Activated T-helper 1 cell treated with anti-CD3 and anti-CD28 coated beads, Interleukin-12 subunit alpha, Interleukin-12 subunit beta, Interleukin-2, Interleukin-4 antibody, amounts not matched to agents 30 ng/mL and 10 ng/mL and 1 ng/mL, durations not matched to agents 14 hours and 24 hours and 36 hours (primary cell): ENCODE measurements at places on chromosomes 16 and 17.

GRCh38 chr17:65662196-65662595, 100.7 kb upstream of the AXIN2 start:
- DNase-seq, result no peak
- no peak overlapping the region for H3K4me3 ChIP-seq
- H3K27ac ChIP-seq, result no peak overlapping the region
- H3K4me1 ChIP-seq, result no peaks in the 10 kb centered on the region
- H3K36me3 ChIP-seq, result no peaks in the 10 kb centered on the region

DNA sequence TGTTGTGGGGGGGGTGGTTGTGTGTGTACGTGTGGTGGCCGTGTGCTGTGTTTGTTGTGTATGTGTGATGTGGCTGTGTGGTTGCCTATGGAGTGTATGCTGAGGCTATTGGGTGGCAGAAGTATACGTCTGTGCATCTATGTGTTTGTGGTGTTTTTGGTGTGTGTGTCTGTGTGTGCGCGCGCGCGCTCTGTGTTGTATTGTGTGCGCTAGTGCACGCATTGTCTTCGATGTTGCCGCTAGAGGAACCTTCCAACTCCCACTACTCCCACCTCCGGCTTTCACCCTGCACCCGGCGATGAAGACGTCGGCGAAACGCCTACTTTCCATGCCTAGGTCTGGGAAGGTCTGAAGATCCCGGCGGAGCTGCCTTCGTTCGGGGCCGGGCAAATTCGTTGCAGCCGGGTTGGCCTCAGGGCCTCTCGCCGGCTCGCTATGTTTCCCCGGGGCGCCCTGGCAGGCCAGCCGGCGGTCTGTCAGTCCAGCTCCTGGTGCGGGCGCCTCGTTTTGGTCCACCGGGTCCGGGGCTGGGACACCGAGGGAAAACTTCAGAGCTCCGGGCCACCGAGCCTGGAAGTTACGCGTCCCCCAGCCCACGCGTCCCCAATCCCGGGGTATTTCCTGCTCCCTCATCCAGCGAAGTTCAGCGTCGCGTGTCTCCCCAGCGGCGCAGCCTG, 5.2 kb upstream of the DLX4 start:
- H3K27me3 ChIP-seq, result peaks cover 65% of the 10 kb centered on the region
- no peak for DNase-seq
- peaks cover 17% of the 10 kb centered on the region for H3K4me1 ChIP-seq
- peak overlapping the region; percentile 70 for H3K27ac ChIP-seq
- peak overlapping the region; percentile 11 for H3K4me3 ChIP-seq

DNA sequence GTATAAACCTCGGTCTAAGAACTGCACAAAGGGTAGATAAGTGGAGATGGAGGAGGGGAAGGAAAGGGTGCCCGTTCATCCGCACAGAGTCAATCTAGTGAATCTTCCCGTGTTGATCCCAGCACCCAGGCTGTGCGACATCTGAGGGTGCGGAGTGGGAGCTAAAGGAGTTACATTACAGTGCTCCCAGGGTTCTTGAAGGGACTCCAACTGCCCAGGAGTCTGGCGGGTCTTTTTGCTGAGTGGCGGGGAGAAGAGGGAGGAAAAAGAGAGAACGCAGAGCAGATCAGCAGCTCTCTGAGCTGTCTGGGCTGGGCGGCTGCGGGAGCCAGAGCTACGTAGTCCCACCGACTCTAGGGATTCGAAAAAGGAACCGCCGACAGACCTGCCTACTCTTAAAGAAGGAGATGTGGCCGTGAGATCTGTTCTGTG, 1.6 kb upstream of the CA10 start:
- no peaks in the 10 kb centered on the region for H3K4me1 ChIP-seq
- H3K27me3 ChIP-seq, result peaks cover 42% of the 10 kb centered on the region
- no peak for DNase-seq
- no peaks in the 10 kb centered on the region for H3K36me3 ChIP-seq

- no peak overlapping the region for H3K4me3 ChIP-seq
- no peaks in the 10 kb centered on the region for H3K27me3 ChIP-seq
- no peak overlapping the region for H3K27ac ChIP-seq
Observed at GRCh38 chr17:72816406-72816805, 276.1 kb downstream of the SLC39A11 start.
